CD4-positive, alpha-beta T cell treated with Interleukin-1 beta for 1 hour (primary cell): ENCODE measurements at places on chromosomes 11 and 22.
A peak's percentile ranks its signal among the peaks of the same experiment; 100 is the strongest.

DNA sequence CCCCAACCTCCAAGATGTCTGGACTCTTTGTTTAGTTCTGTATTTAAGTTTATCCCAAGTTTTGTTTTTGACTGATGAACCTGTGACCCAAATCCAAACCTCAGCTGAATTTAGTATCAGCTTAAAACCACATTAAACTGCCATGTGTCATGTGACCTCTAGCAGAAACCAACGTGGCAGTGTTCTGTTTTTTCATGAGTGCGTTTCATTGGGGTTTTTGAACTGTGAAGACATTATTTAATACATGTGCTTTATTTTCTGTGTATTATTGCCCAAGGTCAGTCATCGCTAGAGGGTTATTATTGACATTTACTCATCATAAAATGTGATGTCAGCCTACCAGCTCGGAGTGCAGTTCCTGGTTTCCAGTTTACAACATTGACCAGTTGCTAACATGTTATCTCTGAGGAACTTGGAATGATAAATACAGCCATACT is 1.8 kb downstream of the TLCD5 start:
- no peak for DNase-seq

- no peak for DNase-seq
Observed at GRCh38 chr11:60868682-60869450, 1.5 kb downstream of the ZP1 start.

DNA sequence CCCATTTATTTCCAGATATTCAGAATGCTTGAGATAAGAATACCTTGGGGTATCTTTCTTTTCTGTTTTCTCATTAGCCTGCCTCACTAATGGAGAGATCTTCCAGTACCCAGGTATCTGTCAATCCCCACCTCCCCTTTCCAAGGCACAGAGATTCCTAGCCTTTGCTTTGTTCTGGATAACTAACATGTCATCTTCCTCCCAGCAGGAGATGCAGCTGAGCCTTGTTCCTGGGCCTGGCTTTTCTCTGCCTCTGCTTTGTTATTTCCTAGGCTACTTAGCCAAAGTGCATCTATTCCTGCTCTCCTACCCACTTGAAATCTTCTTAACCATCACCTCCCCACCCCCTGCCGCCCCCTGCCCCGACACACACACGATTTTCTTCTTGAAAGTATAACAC is 297.1 kb downstream of the NELL1 start:
- no peak for DNase-seq

GRCh38 chr11:96061069-96061468 is 137.2 kb upstream of the MTMR2 start:
- no peak for DNase-seq

- no peak for DNase-seq
Observed at GRCh38 chr22:19943082-19944026, 1.7 kb upstream of the TXNRD2 start.

DNA sequence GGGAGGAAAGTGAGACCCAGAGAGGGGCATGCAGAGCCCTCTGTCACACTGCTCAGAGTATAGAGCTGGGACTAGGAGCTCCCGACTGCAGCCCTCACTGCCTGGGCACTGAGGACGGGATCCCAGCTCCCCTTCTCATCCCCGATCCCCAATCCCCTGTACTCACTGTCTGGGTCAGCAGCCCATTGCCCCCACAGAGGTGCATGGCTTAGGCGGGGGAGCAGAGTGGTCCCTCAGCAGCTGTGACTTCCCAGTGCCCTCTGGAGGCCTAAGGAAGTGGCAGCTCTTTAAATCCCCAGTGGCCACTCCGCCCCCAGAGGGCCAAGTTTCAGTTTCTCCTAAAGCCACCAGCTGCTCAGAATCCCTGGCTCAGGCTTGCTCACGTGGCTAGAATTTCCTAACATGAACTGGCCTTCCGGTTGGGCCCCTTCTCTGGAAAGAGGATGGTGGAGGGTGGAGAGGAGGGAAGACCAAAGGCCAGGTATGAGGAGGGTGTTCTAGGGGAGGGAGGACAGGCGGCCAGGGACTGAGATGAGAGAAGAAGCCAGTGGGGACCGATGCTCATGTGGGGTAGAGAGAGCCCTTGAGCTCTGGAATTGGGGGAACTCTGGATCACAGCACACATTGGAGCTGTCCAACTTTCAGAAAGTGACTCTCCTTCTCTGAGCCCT is at the start of gene BATF2:
BATF2 (minus strand) TSS at position 262 of the 671 bp plus-strand sequence; CDS start at position 205, 57 bp downstream.
- peak; percentile 52 for DNase-seq

GRCh38 chr22:40376149-40376548 is 5.8 kb downstream of the SGSM3 start:
- DNase-seq: no peak

DNA sequence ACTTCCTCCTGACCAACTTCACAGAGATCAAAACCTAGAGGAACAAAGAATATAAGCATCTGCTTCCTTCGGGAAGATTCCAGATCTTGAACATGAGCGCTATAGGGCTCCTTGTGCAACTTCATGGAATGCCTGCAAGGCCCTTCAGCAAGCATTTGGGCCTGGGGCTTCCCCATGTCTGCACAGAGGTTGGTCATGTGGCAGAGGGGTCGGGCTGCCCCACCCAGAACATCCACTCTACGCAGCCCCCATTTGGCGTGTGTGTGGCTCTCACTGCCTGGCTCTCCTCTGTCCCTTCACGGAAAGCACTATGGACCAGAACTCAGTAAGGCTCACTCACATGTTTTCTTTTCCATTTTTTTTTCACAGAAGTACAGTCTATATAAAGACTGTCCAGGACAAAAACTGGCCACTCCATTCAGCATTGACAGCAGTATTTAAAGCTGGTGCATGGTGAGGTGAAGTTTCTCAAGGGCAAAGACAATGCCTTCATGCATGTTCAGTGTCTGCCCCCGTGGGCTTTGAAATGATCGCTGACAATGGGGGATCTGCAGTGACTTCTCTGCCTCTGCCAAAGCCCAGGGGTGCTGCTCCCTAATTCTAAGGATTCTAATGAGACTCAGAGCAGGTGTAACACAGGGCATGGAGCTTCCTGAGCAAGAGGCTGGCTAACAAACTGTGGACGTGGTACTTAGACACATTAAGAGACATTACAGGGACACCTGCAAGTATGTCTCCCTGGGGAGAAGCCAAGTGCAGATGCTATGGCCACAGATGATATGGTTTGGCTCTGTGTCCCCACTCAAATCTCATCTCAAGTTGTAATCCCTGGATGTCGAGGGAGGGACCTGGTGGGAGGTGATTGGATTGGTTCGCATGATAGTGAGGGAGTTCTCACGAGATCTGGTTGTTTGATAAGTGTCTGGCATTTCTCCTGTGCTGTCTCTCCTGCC is 66.5 kb upstream of the PITPNB start:
- no peak for DNase-seq

- no peak for DNase-seq
Observed at GRCh38 chr11:45649544-45650165, 15.8 kb downstream of the CHST1 start.
